AG09309 (cell line): ENCODE measurements at places on chromosomes 4 and X.

DNA sequence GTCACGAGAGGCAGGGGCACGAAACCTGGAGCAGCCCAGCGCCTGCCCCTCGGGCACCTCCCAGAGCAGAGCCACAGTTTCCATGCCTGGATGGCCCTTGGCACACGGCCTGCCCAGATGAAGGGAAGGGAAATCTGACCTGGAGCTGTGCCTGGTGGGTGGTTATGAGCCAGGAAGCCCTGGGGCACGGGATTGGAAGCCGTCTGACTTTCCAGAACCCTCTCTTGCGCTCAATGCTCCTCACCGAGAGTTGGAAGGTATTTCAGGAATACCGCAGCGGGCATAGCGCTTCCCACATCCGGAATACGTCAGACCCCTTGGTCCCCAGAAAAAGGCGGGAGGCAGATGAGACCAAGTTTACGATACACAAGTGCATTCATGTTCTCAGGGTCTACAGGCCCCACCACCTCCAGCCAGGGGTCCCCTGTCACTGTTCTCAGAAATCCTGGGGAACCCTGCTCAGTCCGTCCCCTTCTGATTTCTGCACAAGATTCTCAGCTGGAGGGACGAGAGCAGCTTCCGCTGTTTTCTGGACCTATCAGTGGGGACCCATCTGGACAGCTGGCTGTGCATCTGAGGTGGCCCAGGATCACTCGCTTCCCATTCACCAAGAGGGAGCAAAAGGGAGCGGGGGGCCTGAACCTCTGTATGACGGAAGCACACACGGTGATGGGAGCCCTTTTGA is 172.9 kb downstream of the AFAP1 start:
- no peak for DNase-seq

DNA sequence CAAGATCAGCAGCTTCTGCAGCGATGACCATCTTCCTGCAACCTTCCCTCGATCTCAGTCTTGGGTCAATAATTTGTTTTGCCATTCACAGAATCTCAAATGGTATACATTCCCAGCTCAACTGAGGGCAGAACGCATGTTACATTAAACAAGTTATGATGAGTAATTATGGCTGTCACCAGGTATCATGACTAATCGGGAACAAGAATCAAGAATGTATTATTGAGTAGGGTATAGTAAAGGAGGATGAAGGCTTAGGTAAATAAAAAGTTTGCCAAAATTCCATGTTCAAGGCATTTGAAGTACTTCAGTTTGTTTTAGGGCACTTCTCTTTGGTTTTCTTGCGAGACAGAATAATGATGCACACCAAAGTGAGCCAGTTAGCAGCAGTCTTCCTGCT is 194.1 kb downstream of the SH2D1A start:
- DNase-seq = no peak

GRCh38 chr4:8704632-8705031 is 112.1 kb downstream of the CPZ start:
- DNase-seq = no peak

- no peak for DNase-seq
These were observed 105.9 kb downstream of the FBXO8 start for GRCh38 chr4:174177536-174177935.

DNA sequence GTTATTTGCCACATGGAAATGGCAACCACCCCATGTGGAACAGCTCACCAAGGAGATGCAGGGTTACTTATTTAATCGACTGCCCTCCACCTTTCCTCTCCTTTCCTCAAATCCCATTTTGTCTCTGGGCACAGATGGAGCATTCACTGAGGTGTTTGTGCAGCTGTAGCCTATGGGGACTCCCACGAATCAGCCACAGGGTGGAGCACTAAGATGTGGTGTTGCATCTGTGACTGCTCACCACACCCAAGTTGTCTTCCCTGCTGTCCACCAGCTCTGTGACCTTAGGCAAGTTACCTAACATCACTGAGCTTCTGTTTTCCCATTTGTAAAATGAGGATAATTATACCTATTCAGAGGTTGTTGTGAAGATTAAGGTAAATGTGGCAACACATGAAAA is 252.4 kb upstream of the CPEB2 start:
- DNase-seq = no peak

DNA sequence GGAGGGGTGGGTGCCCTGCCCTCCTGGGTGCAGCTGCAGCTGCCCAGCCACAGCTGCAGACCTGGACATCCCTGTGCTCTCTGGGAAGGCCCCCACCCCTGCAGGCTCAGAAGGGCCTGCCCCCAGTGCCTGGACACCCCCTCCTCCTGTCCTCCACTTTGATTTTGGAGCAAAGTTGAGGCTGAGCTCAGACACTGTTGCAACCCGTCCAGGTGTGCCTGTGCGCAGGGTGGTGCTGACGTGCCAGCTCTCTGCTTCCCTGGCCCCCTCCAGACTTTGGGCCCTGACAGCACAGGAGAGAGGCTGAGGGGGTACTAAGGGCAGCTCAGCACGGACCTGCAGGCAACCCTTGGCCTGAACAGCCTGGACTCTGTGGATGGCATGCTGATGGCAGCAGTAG is 750.3 kb downstream of the ARAP2 start:
- no peak for DNase-seq

DNA sequence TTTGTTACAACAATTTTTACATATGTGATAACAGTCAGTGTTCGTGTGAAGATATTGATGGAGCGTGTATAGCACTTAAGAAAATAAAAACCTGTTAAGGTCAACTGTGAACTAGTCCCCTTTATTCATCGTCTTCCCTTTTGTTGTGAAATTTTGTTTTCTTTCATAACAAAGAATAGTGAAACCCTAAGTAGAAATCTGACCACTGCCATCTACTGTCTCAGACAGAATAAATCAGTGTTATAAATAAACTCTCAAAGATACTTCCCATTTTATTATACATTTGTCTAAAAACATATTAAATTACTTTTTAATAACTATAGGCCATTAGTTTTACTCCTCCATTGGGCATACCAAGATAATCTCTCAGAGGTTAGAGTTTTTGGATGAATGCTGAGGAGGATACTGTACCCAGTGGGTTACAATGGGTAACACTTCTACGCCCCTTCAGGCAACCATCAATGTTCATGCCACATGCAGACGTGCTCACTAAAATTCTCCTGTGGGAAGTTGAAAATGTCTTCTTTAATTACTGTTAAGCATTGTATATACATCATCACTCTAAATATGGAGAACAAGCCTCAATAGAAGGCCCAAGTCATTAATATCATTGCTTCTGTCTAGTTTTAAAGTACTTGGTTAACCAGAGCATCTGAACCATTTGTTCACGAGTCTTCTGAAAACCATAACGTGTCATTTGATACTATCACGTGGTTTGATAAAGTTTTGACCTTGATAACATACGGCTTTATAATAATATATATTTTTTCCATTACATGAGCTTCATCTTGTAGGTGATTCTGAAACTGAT is 171.2 kb downstream of the TMA16 start:
- DNase-seq = no peak

DNA sequence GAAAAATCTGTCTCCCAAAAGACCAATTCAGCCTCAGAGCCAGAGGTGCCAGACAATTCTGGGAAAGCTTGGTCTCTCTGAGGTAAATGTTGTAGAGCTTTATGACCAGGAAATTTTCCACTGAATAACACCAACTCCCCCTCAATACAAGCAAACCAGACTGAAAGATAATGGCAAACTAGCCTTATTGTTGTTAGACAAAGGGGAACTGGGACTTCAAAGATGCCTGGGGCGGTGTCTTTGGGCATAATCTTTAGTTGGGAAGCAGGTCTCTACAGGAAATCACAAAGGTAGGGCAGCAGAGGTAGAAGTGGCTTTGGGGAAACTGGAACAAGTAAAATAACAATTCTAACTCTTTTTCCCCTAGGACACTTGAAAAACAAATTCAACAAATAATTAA is 12.0 kb downstream of the COL4A6 start:
- no peak for DNase-seq

- no peak for DNase-seq
These were observed 51.5 kb upstream of the ATOH1 start for GRCh38 chr4:93777081-93777460.

DNA sequence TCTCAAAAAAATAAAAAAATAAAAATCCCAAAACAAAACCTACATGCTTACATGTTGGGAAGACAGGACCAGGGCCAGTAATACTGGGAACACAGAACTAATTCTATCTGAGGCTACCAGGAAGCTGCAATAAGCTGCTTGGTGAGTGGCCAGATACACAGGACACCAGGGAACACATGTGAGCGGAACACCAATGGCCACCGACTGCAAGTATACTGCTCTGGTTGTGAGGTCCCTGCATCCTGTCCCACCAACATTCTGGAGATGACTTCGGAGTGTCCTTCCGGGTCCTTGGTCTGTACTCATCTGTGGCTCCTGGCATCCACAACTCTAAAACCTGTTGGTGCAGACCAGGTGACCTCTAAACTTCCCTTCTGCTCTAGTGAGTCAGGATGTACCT is 2.7 kb downstream of the TNIP2 start:
- DNase-seq = no peak

DNA sequence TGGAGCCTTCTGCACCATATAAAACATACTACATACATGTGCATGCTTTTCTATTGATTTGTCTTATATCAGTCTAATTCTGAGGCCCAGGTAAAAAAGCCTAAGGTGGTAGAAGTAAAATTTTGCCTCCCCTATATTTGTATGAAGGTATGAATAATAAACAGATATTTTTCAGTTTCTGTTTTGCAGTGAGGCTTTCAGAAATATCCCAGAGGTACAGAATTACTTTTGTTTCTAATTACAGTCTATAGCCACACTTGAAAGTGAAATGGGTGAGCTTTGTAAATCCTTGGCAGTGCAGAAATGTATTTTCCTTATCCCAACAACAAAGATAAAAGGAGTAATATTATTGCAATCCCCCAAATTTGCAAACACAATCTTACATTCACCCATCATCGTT is 59.5 kb downstream of the DDX60 start:
- no peak for DNase-seq

GRCh38 chr4:1036976-1037810 is 25.8 kb downstream of the FGFRL1 start:
- DNase-seq = no peak
